ENCODE measurements at places on chromosomes 7 and 10. TPM values are rescaled to one million over a fixed set of nuclear protein-coding genes. Genes with fewer than 3 reads are reported as not detected.

AMZ1 gene
- 2.0 TPM for total RNA-seq

GARS1 gene
- total RNA-seq, result 79.8 TPM

CYP2C19 gene
- total RNA-seq, result 0.22 TPM

AGR2 gene
- not detected for total RNA-seq

OR2A12 gene
- total RNA-seq, result not detected

TAX1BP1 gene
- total RNA-seq, result 111 TPM

NKX1-2 gene
- not detected for total RNA-seq

HOXA6 gene
- not detected for total RNA-seq

ADAP1 gene
- total RNA-seq, result 10.0 TPM

PRLHR gene
- not detected for total RNA-seq

MBL2 gene
- total RNA-seq, result not detected

TMEM196 gene
- not detected for total RNA-seq

SMO gene
- total RNA-seq, result not detected
